ENCODE measurements at places on chromosomes 7 and 10.

- DNase-seq = peak; percentile 58
Measured at GRCh38 chr7:127107601-127108007, 145.1 kb downstream of the GRM8 start.

GRCh38 chr7:93375603-93376002 is 143.4 kb downstream of the VPS50 start:
- no peak for DNase-seq

DNA sequence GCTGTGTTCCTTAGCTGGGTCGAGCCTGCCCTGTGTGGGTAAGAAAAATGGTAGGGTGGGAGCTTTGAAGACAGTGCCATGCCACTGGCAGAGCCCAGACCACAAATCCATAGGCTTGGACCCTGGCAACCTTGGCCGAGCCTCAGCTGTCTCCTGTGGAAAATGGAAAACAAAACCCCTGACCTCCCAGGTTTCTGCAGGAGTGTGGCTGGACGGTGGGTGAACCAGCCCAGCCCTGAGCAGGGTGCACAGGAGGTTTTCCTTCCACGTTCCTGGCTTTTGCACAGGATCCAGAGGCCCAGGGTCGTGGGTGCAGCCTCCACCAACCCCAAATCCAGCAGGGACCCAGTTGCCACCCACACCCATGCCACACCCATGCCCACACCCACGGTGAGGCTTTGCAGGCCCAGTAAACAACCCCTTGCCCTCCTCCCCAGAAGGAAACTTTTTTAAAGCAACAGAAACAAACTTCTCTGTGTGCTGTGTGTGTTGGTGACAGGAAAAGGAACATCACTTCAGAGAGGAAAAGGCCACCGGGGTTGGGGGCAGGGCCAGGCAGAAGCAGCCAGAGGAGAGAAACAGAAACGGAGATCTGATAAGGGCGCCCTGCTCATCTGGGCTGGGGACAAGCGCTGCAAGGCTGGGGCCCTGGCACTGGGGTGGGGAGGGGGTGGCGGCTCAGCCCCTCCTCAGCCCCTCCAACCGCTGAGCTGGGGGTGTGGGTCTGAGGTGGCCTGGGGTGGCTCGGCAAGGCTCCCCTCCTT is 20.7 kb upstream of the ZMIZ1 start:
- no peak for DNase-seq

- DNase-seq = no peak
Measured at GRCh38 chr7:143244321-143244720, 18.9 kb upstream of the GSTK1 start.

GRCh38 chr10:95987685-95988426 is 55.5 kb upstream of the CCNJ start:
- no peak for DNase-seq

- no peak for DNase-seq
Measured at GRCh38 chr7:96016056-96016586, 243.8 kb downstream of the DYNC1I1 start.

- no peak for DNase-seq
Measured at GRCh38 chr7:122383934-122384333, 79.4 kb upstream of the FEZF1 start.

DNA sequence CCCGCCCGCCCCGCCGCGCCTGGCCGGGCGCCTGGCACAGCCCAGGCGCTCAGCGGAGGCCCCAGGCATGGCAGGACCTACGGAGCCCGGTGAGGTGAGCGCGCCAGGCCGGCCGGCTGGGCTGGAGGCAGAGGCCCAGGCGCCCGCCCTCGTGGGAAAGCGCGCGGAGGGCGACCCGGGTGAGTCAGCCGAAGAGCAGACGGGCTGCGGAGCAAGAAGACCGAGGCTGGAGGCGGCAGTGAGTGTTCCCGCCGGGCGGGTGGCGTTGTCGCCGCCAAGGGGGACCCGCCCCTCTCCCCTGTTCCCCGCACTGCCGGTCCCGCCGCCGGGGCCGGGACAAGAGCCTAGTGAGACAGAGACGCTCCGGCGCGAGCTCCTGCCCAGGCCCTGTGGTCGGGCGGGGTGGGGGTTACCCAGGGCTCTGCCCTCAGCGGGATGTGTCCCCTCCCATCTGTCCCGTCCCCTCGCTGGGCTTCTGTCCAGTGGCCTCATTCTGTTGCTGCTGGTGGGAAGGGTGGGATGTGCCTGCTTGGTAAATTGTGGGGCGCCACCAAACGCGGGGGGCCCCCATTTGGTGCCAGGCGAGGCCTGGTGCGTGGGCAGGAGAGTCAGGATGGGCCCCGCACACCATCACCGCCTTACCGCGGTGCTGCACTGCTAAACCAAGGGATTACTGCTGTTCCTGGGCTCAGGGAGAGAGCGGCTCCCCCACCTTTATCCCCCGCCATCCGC is 17.0 kb upstream of the NODAL start:
- DNase-seq = peak; percentile 82

DNA sequence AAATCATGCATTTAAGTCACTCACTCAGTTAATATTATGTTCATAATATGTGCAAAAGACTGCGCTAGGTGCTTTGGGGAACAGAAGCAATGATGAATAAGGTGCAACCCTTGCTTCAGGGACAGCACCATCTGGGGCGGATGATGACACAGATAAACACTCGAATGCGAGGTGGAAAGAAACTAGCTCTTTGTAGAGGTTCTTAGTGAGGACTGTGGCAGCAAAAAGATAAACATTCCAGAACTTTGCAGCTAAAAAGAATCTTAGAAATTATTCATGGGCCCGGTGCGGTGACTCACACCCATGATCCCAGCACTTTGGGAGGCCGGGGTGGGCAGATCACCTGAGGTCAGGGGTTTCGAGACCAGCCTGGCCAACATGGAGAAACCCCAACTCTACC is 29.8 kb upstream of the CHST15 start:
- DNase-seq = peak; percentile 48

GRCh38 chr10:44316187-44316921 is 68.5 kb downstream of the CXCL12 start:
- DNase-seq = peak; percentile 19

DNA sequence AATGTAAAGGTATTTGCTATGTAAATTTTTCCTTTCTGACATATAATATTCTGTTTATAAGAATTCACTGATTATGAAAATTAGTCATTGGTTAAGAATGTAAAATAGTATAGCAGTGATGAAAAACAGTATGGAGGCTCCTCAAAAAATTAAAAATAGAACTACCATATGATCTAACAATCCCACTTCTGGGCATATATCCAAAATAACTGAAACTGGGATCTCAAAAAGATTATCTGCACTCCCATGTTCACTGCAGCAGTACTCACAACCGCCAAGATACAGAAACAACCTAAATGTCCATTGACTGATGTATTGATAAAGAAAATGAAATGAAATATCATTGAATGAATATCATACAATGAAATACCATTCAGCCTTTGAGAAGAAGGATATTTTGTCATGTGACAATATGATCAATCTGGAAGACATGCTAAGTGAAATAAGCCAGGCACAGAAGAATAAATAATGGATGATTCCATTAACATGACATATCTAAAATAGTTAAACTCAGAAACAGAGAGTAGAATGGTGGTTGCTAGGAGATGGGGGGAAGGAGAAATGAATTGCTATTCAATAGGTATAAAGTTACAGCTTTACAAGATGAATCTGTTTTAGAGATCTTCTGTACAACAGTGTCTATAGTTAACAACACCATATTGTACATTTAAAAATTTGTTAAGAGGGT is 14.0 kb downstream of the C10orf88 start:
- DNase-seq = peak; percentile 62

- peak; percentile 19 for DNase-seq
Measured at GRCh38 chr10:88385601-88386203, 197.4 kb downstream of the RNLS start.

DNA sequence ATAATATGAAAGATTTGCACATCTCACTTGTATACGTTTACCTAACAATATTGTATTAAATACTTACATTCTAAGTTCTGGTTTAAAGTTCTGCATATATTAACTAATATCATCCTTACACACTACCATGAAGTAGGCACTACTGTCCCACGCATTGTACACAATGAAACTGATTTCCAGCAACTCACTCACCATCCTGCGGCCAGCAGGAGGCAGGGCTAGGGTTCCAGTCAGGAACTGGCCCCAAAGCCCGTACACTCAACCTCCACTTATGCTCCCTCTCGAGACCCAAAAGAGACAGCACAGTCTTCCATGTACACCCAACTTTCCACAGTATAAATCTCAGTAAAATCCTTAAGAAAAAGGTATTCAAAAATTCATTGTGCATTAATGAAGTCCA is 41.4 kb downstream of the GRID1 start:
- no peak for DNase-seq

GRCh38 chr10:30999070-30999712 is 32.5 kb downstream of the ZNF438 start:
- peak; percentile 84 for DNase-seq

- DNase-seq = no peak
Measured at GRCh38 chr10:95248989-95249388, 41.8 kb downstream of the PDLIM1 start.

GRCh38 chr10:127997271-127997670 is 90.4 kb downstream of the PTPRE start:
- DNase-seq = no peak

- no peak for DNase-seq
Measured at GRCh38 chr7:101453617-101454016, 90.9 kb downstream of the COL26A1 start.

- DNase-seq = no peak
Measured at GRCh38 chr7:90660819-90661218, 64.7 kb downstream of the CDK14 start.

DNA sequence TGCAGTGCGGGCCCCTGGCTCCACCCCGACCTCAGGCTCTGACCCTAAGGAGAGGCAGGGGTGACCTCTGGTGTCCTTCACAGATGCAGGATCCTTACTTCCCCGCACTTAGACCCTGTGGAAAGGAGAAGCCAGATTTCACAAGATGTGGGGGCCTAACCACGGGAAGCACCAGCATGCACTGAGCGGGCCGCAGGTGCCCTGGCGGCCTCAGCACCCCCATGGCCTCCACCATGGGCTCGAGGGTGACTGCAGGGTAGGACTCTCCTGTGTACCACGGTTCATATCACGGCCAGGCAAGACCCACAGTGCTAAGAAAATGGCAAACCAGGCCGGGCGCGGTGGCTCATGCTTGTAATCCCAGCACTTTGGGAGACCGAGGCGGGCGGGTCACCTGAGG is 410.0 kb upstream of the FOXK1 start:
- DNase-seq = no peak

GRCh38 chr7:1402110-1402790 is 57.0 kb downstream of the MICALL2 start:
- no peak for DNase-seq

Measured in ELR (cell line).